Testis (tissue), 5 donors: ENCODE measurements at places on chromosomes 6 and 20. TPM values are rescaled to one million over a fixed set of nuclear protein-coding genes. Genes with fewer than 3 reads are reported as not detected.

DNA sequence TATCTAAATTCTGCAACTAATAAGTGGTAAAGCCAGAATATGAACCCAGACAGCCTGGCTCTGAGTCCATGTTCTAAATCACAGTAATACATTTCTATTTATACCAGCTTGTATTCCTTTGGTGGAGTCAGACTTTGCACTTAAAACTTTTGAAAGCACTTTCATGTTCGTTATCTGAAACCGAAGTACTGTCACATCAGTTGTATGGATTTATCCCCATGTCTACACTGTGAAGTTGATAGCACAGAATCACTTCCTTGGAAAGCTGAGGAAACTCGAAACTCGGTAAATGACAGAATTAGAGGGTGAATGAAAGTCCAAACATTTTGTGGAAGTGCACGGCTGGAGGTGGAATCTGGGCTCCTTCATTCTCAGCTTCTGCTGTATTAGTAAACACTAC is 28.3 kb upstream of the CTAGE9 start:
- DNase-seq: no peak

GRCh38 chr6:15462717-15463525 is 199.9 kb downstream of the DTNBP1 start:
- no peak for DNase-seq

DNA sequence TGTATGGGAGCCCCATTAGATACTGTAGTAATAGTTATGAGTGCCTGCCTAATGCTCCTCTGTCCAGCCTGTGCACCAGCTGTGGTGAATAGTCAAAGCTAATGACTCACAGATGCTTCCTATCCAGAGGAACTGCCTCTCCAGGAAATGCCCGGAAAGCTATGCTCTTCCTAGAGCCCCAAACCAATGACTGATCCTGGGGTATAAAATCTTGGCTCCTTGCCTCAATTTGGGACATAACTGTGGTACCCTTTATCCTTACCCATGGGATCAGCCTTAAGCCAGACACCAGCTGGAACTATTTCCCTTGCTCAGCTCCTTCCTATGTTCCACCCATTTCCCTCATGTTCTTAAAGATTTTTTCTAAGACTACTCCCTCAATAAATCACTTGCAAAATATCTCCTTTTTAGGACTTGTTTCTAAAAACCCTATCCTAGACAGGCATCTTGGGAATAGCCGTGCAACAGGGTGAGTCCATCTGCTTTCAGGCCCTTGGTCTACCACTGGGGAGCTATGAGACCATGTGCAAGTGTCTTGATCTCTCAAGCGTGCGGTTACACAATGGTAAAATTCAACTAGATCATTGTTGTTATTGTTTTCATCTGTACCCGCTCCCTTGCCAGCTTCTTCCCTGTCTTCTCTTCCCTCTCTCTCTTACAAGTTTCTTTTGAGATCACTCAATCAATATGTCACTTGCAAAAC is 283.7 kb downstream of the BTBD3 start:
- no peak for DNase-seq

- peak; percentile 48 for DNase-seq
Observed at GRCh38 chr6:166839569-166839968, 116.8 kb downstream of the RNASET2 start.

GRCh38 chr6:82040405-82041221 is 206.9 kb downstream of the IBTK start:
- peak; percentile 53 for DNase-seq

- DNase-seq: no peak
Observed at GRCh38 chr6:72032086-72032485, 145.7 kb downstream of the RIMS1 start.

GRCh38 chr20:49505518-49505917 is 23.1 kb upstream of the KCNB1 start:
- DNase-seq: peak; percentile 52

Gene TNFRSF21
- total RNA-seq: 11.0 TPM

Gene SMLR1
- total RNA-seq: 0.94 TPM
